ENCODE measurements at places on chromosomes 7 and 10. TPM values are rescaled to one million over a fixed set of nuclear protein-coding genes. Genes with fewer than 3 reads are reported as not detected.

DNA sequence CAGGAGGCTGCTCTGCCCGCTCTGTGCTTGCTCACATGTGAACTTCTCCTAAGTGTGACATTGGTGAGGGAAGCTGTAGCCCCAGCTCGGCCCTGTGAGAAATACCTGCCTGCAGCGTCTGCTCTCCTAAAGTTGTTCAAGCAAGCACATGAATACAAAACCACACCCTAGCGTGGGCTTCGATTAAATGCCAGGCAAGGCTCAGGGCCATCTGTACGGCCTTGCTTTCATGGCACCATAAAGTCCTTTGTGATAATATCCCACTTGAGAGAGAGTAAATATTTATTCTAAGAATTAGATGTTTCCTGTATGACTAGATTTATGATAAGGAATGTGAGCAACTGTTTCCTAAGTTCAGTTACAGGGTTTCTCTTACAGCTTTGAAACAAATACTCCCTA, 262.8 kb upstream of the KLF14 start:
- peak; percentile 81 for DNase-seq

DNA sequence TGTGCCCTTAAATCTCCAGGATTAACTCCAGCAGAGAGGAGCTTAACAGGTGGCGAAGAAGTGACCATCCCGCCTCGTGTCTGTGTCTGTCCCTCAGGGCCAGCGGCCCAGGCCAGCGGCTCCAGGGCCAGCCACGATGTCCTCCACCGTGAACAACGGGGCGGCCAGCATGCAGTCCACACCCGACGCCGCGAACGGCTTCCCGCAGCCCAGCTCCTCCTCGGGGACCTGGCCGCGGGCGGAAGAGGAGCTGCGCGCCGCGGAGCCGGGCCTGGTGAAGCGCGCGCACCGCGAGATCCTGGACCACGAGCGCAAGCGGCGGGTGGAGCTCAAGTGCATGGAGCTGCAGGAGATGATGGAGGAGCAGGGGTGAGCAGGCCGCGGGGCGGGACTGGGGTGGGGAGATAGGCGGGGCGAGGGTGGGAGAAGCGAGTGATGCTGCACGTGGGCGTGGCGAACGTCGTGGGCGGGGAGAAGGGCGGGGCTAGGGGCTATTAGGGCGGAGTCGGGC, 33.3 kb downstream of the SRRM3 start:
- no peak for DNase-seq

DNA sequence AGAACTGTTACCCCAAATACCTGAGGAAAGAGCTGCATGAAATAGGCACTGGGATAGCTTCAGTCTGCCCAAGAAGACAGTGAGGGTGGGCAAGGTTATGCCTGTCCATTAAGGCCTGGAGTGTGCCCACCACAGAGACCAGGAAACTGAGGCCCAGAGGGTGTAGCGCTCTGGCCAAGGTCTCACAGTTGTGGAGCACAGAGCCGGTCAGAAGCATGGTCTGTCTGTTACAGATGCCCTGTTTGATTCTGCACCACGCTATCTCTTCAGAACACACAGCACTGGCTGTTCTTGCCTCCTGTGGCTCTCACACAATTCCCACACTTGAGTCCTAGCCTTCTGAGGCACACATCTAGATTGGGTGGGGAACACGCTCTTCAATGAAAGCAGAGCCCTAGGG, 261.4 kb downstream of the GRID1 start:
- no peak for DNase-seq

GRCh38 chr10:132967540-132967939, 25.2 kb upstream of the CFAP46 start:
- DNase-seq, result no peak

DNA sequence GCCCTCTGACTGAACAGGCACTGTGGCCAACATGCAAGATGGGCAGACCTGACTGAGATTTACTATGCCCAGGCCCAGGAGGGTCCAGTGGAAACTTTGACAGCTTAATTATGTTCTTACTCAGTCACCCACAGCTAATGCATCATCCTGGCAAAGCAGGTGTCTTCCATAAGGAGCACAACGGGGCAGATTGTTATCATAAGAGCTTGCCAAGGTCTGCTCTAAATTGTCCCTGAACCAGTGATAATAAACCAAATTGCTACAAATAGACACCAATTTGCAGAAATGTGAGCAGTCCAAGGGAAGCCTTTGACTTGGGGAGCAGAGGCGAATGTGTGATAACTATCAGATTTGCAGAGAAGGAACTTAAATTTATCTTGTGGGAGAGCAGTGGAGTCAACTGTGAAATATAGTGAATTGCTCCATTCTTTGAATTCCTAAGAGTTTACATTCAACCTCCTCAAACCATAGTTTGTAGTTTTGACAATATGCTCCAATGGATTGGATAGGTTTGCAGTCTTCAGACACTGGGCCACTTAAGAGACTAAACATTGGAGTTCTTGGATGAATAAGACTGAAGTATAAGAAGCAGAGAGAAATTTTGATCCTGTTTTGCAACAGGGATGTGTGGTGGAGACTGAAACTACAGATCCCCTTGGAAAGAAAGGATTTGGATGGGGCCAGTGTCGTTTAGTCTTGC, 494.7 kb downstream of the CCSER2 start:
- no peak for DNase-seq

DNA sequence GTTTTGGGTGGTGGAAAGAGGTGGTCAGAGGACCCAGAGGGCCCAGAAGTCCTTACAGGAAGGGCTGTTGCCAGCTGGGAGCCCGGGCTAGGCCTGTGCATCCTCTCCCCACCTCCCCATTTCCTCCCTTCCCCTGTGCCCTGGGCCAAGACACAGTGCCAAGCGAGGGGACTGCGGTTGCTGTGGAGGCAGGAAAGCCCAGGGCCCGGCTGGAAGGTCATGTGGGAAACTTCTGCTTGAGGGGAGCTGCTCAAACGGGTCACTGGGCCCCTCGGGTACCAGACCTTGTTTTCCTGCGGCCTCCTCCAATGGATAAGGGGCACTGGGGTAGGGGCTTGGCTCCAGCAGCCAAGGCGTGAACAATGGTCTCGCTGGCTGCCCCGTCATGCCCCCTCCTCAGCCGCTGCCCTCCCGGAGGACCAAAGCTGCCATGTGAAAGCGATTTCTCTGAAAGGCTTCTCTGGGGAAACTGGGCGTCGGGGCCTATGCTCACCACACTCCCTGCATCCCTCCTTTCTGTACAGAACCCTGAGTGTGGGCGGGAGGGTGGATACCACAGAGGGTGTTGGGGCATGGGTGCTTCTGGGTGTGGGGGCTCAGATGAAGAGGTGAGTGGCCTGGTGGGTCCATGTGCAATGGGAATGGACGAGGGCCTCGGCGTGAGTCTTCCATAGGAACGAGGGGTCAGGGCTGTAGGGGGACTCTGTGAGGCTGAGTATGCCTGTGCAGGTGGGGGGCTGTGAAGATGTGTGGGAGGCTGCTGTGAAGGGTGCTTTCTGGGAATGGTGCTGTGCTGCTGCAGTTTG, 135.3 kb downstream of the PTPN20 start:
- DNase-seq, result no peak

- DNase-seq, result no peak
These were observed 183.2 kb downstream of the CXCL12 start for GRCh38 chr10:44201656-44202055.

- no peak for DNase-seq
These were observed 82.3 kb downstream of the FAM241B start for GRCh38 chr10:69712342-69712741.

GRCh38 chr10:100628061-100628460, 92.3 kb downstream of the HIF1AN start:
- no peak for DNase-seq

- no peak for DNase-seq
These were observed 19.7 kb downstream of the TSPAN12 start for GRCh38 chr7:120838281-120838682.

GRCh38 chr10:73785721-73786511, 510 bp downstream of the ZSWIM8 start:
- DNase-seq, result peak; percentile 54

GRCh38 chr7:131267631-131268030, 60.0 kb upstream of the MKLN1 start:
- no peak for DNase-seq

GRCh38 chr10:62443866-62444265, 69.7 kb downstream of the ZNF365 start:
- DNase-seq, result no peak

DNA sequence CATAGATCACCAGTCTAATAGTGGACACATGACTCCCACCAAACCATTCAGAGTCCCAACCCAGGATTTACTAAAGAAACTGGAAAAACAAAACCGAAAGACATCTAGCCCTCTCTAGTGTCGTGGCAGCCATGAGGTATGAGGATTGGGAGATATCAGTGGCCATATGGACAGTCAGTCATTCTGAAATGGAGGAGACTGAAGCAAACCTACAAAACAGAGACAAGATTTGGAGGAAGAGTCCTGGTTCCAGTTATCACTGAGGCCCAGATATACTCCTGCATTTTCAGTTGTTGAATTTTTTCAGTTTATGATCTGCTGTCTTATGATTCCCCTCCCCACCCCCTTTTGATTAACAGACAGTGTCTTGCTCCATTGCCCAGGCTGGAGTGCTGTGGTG, 9.1 kb upstream of the RALA start:
- no peak for DNase-seq

DNA sequence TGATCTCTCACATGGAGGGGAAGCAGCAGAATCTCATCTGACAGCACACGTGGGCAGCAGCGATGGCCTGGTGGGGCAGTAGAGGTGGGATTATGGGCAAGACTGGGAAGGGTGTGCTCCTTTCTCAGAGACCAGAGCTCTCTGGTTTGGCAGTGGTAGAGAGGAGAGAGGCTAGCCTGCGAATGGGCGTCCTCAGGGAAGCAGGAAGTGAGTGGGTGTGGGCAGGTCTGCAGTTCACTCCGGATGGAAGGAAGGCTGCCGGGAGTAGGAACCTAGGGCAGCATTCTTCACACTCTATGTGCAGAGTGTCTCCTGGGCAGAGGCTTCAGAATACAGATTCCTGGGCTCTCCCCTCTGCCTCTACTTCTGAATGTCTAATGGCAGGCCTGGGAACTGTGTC, 162.8 kb upstream of the BMPER start:
- DNase-seq, result no peak

- DNase-seq, result no peak
These were observed 50.3 kb downstream of the CSTF2T start for GRCh38 chr10:51649064-51649463.

GRCh38 chr10:49371967-49372366, 23.9 kb downstream of the DRGX start:
- no peak for DNase-seq

DNA sequence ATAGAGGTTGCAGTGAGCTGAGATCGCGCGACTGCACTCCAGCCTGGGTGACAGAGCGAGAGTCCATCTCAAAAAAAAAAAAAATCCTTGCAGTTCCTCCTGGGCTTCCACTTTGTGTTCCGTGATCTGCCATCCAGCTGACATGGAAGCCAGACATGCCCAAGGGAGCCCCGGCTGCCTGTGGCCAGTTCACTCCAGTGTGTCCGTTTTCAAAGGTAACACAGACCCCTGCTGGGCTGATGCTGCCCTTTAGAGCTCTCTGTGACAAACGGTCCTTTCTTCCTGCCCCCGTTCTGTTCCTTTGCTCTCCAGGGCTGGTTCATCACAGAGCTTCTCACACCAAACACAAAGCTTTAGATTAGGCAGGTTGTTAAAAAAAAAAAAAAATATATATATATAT, 130.8 kb downstream of the CUL2 start:
- no peak for DNase-seq

The DNAJC30 gene
- total RNA-seq, result 8.0 TPM

The SLC13A1 gene
- total RNA-seq, result not detected

The TMEM196 gene
- total RNA-seq, result not detected

The GIMAP4 gene
- total RNA-seq, result not detected

The OGDHL gene
- not detected for total RNA-seq

The SKIDA1 gene
- total RNA-seq, result 0.65 TPM

The SPDYE11 gene
- total RNA-seq, result not detected

The NME8 gene
- not detected for total RNA-seq

The OPALIN gene
- not detected for total RNA-seq

The CTAGE6 gene
- total RNA-seq, result not detected

The PCLO gene
- 2.6 TPM for total RNA-seq

The PHKG1 gene
- 3.9 TPM for total RNA-seq

The PPP1R3A gene
- total RNA-seq, result not detected

The CCDC172 gene
- not detected for total RNA-seq

The TLX1 gene
- total RNA-seq, result not detected

The ADGRA1 gene
- not detected for total RNA-seq

The CRPPA gene
- total RNA-seq, result 8.0 TPM

All from PC-9 (cell line).